T1000 (cell line): ENCODE measurements at places on chromosomes 11 and 22.

GRCh38 chr11:8250981-8251615 lies 12.6 kb downstream of the LMO1 start:
- DNase-seq: no peak

- DNase-seq: no peak
Measured at GRCh38 chr11:104148706-104149105, 15.2 kb downstream of the PDGFD start.

GRCh38 chr11:44899959-44900358 lies 50.7 kb downstream of the TP53I11 start:
- no peak for DNase-seq

- DNase-seq: no peak
Measured at GRCh38 chr22:27993201-27993635, 74.2 kb upstream of the PITPNB start.

DNA sequence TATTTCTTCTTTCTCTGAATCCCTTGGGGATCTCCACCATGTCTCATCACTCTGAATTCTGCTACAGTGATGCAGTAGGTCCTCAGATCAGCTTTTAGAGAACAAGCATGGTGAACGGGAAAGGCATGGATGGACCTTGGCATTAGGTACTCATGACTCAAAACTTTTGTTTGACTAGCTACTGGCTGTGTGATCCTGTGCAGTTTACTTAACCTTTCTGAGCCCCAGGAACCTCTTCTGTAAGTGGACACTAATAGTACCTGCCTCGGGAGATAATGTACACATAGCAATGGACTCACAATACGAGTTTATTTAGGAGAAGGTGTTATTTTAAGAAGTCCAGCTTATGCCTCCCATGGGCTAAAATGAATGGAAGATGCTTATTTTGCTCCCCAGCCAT lies 184.7 kb upstream of the TBCEL start:
- no peak for DNase-seq

- no peak for DNase-seq
Measured at GRCh38 chr11:2451336-2451735, 6.5 kb downstream of the KCNQ1 start.

- no peak for DNase-seq
Measured at GRCh38 chr11:130467116-130467900, 18.9 kb downstream of the ADAMTS15 start.

DNA sequence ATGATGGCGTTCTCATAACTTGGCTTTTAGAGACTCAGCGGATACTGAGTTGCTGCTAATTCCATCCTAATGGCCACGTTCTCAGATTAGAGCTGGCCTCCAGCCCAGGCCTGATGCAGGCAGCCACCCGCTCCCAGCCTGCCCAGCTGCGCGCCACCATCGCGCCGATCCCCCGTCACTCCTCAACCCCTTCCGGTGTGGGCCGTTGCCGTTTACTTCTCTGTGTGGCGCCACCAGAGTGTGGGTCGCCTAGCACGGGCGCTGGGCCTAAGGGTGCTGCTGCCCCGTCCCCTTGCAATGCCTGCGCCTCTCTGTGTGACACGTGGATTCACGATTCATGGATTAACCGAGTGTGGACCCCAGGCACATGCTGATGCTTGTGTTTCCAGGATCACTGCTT lies 1116.0 kb downstream of the BRD1 start:
- DNase-seq: no peak

- DNase-seq: no peak
Measured at GRCh38 chr11:91194546-91194945, 971.7 kb upstream of the CHORDC1 start.

GRCh38 chr11:64246871-64247728 lies at the start of gene PPP1R14B:
PPP1R14B (minus strand) TSS chr11:64246943; CDS start chr11:64246673, 270 bp downstream.
- peak; percentile 61 for DNase-seq

GRCh38 chr11:33643167-33643824 lies 57.3 kb downstream of the C11orf91 start:
- no peak for DNase-seq

GRCh38 chr22:19868773-19869471 lies 14.2 kb upstream of the GNB1L start:
- DNase-seq: no peak

- no peak for DNase-seq
Measured at GRCh38 chr11:85811624-85812023, 683 bp upstream of the SYTL2 start.

DNA sequence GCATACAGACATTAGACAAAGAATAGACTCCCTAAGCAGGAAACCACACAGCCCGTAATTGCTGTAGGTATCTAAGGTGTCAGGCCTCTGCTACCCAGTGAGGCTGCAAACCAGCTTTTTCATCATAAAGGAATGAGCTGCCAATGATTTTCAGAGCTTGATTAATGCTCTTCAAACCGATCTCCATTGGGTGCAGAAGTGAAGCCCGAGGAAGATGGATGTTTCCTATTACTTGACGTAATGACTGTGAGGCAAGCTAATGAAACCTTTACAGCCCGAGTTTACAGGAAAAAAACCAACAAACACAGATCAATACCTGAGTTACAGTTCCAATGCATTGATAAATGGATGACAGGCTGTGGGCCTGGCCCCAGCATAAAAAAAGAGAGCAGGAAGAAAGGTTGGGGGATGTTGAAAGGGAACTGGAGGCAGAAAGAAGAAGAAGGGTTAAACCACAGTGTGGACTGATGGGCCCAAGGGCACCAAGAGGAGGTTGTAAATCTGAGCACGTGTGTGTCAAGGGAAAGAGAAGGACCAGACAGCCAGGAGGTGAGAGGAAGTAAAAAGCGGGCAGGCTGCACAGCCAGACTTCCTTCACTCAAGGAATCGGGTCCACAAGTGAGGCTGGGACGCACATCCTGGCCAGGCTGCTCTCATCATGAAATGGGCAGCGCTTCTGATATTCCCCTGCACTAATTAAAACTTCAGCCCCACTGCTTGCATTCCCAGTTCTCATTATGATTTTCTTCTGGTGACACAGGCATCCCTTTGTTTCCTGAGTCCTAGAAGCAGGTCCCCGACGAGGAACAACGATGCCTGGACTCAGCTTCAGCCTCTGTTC lies 70.6 kb upstream of the NTM start:
- DNase-seq: no peak

DNA sequence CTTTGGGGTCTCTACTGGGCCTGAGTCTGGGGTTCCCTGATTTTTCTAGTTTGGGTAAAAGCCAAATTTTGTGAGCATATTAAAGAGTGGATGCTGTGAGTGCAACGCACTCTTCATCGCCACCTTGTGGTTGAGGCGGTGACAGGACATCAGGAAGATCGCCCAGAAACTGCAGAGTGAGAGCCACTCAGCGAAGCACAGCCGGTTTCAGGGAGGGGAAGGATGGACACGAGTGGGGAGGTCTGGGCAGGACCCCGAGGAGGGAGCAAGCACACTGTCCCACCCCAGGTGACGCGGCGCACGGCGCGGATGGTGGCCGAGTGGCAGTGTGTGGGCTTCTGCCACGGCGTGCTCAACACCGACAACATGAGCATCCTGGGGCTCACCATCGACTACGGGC lies 9.1 kb downstream of the SELENOO start:
- no peak for DNase-seq

- DNase-seq: no peak
Measured at GRCh38 chr11:11247086-11247485, 106.0 kb downstream of the CSNK2A3 start.

DNA sequence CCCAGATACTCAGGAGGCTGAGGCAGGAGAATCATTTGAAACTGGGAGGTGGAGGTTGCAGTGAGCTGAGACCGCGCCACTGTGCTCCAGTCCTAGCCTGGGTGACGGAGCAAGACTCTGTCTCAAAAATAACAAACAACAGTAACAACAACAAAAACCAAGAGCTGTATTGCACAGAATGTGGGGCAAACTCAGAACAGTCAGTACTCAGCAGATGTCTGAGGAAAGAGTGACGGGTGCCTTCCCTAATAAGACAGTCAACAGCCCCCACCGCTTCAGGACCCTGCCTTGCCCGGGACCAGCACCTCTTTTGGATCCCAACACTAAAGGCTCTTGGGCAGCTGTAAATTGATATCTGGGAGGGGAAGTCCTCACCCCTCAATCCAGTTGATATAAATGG lies 40.3 kb downstream of the RIBC2 start:
- no peak for DNase-seq

- DNase-seq: no peak
Measured at GRCh38 chr11:70585236-70585545, 186.9 kb downstream of the CTTN start.

GRCh38 chr11:66619080-66619554 lies 2.7 kb downstream of the RBM14 start:
- DNase-seq: no peak

DNA sequence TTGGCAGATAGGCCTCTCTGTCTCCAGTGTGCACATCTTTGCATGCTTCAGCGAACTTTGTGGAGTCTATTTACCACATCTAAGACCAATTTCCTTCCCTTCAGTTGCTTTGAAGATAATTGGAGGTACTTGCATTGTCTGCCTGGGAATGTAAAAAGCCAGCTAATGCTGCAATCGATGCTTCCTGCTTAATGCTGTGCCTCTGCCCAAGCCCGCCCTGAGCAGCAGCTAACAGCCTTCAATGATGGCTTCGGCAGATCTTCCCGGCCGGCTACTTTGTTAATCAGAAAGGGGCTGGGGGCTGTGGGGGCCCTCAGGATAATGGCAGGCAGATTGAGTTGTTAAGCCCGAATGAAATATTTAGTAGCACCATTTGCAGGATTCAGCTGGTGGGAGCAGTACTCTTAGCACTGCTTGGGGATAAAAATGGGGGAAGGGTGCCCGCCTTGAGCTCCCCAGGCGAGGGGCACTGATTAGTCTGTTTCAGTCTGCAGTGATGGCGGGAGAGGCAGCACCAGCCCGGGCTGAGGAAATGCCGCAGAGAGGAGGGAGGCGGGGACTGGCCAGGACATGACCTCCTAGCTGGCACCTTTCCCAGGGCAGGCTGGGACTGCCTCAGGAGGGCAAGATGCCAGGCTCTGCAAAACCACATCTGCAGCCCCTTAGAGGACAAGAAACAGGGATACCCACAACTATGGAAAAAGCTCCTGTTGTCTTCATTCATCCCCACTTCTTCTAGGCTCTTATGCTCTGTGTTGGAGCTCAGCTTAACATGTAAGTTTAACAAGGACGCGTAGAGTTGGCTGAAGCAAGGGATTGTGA lies 460.0 kb downstream of the BUD13 start:
- DNase-seq: no peak
